ENCODE measurements at places on chromosomes 6 and 20.
A peak's percentile ranks its signal among the peaks of the same experiment; 100 is the strongest.

DNA sequence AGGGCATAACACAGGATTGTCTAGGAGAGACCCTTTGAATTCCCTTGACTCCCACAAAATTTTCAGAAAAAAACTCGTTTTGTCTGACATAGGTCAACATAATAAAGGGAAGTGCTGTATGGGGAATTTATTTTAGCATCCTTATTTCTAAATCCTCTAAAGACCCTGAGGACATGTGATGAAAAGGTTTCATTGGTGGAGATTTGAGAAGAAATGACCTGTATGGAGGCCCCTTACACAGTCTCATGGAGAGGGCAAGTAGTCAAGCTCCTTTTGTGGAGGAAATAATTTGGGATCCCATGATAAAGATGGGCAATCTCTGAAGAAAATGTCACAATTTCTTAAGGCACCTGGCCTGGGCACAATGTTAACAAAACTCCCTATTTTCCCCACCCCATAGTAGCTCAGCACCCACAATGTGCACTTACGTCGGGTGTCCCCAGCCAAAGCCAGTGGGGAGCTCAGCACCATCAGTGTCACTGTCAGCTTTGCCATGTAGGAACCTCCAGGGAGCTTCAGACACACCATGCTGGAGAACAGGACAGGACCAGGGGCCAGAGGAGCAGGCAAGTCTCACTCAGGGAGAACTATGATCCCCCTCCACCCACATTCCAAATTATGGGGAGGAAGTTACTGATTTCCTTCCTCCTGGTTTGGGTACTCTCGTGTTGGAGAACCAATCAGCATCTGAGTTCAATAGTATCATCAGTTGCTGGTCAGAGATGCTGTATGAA, at the start of gene HLA-DRB5:
HLA-DRB5 (minus strand) TSS at position 591 of the 734 bp plus-strand sequence; CDS start at position 528, 63 bp downstream.
- DNase-seq: peak; percentile 76

GRCh38 chr20:19864130-19864529, 106.1 kb downstream of the RIN2 start:
- DNase-seq: no peak

GRCh38 chr6:11689847-11690246, 88.8 kb downstream of the ADTRP start:
- DNase-seq: no peak

GRCh38 chr20:23570178-23570760, 2.0 kb upstream of the CST9L start:
- DNase-seq: no peak

- no peak for DNase-seq
Observed at GRCh38 chr20:63598479-63599395, 24.7 kb upstream of the HELZ2 start.

GRCh38 chr6:39228992-39229767, at the start of gene KCNK5:
TSS of gene KCNK5 (minus strand) at chr6:39229475. CDS start at chr6:39229111, 364 bp downstream.
- peak; percentile 90 for DNase-seq

- no peak for DNase-seq
Observed at GRCh38 chr20:31630187-31630790, 7.4 kb upstream of the COX4I2 start.

GRCh38 chr6:33620856-33621710, at the start of gene ITPR3:
TSS of gene ITPR3 (plus strand) at chr6:33621322. CDS start at chr6:33621603, 281 bp downstream.
- peak; percentile 90 for DNase-seq

GRCh38 chr6:436308-437036, 44.9 kb downstream of the IRF4 start:
- DNase-seq: no peak

DNA sequence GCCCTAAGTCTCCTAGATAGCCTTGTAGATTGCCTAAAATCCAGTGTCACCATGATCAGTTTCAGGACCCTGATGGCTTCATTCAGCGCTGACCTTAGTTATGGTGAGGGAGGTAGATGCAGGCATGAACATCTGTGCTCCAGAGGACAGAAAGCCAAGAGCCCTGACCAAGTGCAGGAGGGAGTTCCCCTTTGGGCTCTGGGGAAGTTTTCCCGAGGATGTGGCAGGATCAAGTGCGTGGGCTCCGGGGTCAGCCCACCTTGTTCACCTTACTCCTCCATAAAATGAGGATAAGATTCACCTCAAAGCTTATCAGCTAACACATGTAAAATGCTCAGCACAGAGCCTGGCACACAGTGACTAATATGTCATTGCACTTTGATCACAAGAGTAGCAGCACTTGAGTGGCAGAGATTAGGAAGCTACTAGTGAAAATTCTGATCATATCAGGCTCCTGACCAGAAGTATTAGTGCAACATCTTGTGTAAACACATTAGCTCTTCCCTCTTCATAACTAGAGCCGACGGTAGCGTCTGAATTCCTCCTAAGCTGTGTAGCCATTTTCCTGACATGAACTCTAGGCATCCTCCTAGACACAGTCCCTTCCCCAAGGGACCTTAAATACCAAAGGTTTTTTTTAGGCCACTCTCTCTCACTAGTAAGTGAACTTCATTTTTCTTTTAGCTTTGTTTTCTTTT, 125.2 kb downstream of the SULF2 start:
- DNase-seq: no peak

DNA sequence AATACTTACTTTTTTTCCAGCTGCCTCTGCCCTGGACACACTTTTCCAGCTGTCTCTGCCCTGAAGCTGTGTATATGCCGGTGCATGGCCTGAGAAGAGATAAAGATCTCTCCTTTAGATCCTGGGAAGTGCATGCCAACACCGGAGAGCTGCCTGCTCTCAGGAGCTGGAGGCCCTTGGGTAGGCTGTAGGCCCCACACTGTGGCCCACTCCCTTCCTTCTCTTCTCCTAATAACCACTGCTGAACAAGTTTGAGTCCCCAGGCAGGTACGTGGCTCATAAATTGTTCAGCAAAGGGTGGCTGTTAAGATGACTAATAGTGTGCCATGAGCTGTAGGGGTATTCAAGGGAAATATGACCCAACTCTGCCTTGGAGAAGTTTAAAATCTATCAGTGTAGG, 102.5 kb downstream of the CD24 start:
- DNase-seq: no peak

DNA sequence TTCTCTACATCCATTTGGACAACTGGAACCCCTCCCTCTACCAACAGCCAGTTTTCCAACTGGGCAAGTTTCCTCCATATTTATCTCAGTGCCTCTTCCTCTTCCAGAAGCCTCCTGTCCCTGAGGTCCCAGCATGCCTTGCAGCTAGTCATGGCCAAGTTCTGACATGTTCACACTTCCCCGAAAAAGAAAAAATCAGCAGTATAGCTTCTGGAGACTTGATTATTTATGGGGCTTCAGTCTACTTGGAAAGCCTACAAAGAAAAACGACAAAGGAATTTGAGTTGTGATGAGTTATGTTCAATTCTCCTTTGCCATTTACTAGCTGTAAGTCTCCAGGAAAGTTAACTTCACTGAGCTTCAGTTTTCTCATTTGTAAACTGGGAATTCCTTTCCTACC, 406.5 kb downstream of the MAFB start:
- DNase-seq: no peak

DNA sequence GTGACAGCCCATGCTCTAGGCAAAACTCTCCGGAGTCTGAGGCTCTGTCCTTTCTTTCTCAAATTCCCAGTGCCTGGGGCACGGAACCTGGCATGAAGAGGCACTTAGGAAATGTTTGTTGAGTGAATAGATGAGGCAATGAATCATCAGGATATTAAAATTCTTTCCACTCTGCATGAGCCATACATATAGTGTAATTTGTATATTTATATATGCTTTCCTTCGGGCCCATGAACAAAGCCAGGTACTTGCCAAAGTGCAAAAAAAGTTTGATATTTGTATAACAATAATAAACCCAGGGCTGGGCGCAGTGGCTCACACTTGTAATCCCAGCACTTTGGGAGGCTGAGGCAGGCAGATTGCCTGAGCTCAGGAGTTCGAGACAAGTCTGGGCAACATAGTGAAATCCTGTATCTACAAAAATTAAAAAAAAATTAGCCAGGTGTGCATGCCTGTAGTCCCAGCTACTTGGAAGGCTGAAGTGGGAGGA, 212.3 kb upstream of the ZNF217 start:
- DNase-seq: no peak

All from stimulated activated effector memory CD8-positive, alpha-beta T cell treated with anti-CD3 and anti-CD28 coated beads, Interleukin-12 subunit alpha, Interleukin-12 subunit beta, amount 100 ng/mL, for 72 hours (primary cell).